BJ (cell line): ENCODE measurements at places on chromosomes 7 and 10. TPM values are rescaled to one million over a fixed set of nuclear protein-coding genes. Genes with fewer than 3 reads are reported as not detected.

The TRIM50 gene
- not detected in 2 replicates for polyA plus RNA-seq

- DNase-seq: no peak
Measured at GRCh38 chr10:29559996-29560395, 74.8 kb downstream of the SVIL start.

- DNase-seq: no peak
Measured at GRCh38 chr10:47159361-47160260, 140.4 kb upstream of the GDF10 start.

DNA sequence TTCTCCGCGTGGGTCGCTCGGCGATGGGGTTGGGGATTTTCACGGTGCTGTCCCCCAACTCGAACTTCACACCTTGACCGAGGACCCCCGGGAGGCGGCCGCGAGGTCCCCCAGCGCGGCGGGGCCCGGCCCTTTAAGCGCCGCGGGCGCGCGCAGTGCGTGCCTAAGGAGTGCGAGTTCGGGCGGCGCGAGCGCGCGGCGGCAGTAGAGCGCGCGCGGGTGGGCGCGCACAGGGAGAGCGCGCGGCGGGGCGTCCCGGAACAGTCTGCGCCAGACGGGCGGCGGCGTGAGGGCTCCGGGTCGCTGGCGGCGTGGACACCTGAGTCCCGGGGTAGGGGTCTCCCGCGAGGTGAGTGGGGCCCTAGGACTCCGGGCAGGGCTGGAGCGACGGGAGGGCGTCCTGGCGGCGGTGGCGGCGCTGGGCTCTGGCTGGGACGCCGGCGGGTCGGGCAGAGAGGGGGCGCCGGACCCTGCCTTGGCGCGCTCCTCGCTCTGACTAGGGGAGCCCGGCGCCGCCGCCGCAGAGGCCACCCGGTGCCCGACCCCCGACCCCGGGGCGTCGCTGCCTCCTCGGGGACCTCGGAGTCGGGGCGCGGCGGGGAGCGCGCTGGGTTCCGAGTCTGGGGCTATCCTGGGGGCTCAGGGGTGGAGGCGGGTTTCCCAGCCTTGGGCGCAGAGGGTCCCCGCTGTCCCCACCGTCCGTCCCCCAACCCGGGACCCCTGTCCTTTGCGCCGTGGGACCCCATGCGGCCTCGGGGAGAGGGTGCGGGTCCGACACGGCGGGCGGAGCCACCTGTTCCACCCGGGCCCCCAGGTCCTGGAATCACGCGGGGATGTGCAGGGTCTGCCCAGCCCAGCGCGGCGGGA is at the start of gene PROSER2:
Gene PROSER2, plus strand, starts transcription at position 235 of the 867 bp plus-strand sequence. CDS start 28,722 bp downstream, outside the sequence.
- no peak for DNase-seq

DNA sequence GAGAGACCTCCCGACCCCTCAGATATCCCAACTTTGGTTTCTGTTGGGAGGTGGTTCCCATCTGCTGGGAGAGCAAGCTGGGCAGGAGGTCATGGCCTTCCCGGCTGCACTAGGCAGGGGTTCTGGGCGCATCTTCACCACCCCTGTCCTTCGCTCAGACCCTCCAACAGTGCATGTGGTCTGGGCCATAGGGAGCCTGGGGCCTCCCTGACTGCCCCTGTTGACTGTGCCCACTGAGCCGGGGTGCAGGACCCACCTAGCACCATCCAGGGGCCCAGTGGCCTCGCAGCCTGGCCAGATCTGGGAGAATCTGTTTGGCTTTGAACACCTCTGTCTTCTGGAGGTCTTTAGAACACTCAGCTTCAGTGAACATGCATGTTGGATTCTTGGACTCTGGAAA is 18.7 kb upstream of the INMT start:
- DNase-seq: no peak
